Islet precursor cell (in vitro differentiated cells): ENCODE measurements at places on chromosomes 4 and X.

- no peak for DNase-seq
Observed at GRCh38 chr4:45795135-45795534, 328.7 kb downstream of the GABRG1 start.

DNA sequence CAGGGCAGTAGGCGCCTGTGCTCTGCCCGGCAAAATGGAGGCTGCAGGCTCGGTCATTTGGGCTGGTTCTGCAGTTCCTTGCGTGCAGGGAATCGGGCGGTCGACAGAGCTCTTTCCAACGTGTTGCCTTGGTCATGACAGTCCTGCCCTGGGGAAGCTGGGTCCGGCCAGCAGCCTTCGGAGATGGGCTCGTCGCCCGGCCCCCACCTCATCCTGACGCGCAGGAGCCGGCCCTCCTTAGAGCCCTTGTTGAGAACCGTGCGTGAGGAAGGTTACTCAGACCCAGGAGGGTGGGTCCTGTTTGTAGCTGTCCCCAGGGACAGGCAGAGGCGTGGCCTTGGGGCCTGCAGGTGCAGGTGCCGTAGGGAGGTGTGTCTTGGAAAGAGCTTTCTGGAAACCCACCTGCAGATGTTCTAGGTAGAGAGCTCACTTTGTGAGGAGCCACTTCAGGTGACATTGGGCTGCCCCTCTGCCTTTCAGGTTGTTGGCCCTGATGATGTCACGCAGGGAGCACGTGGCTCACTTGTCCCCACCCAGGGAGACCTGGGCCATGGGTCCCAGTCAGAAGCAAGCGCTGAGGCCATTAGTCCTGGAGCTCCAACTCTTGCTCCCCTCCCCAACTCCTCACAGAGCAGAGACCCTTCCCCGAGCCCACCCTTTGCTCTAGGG lies 15.2 kb upstream of the HGFAC start:
- DNase-seq: no peak

DNA sequence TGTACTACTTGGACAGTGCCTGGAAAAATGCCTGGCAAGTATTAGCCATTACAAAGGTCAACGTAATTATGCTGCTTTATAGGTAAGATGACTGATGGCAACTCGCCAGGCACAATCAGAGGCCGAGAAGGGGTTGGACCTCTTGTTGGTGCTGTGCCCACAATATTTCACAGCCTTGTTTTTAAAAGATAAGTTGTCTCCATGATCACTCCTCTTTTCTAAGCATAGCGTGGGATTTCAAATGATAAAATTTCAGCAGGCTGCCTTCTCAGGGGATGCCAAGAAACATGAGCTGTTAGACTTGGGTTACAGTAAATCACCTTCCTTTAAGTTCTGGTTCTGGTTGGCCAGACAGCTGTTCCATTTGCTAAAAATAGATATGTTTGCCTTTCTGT lies 26.9 kb downstream of the HOPX start:
- DNase-seq: no peak

- DNase-seq: peak; percentile 49
Observed at GRCh38 chr4:165994701-165995100, 121.7 kb downstream of the TLL1 start.

DNA sequence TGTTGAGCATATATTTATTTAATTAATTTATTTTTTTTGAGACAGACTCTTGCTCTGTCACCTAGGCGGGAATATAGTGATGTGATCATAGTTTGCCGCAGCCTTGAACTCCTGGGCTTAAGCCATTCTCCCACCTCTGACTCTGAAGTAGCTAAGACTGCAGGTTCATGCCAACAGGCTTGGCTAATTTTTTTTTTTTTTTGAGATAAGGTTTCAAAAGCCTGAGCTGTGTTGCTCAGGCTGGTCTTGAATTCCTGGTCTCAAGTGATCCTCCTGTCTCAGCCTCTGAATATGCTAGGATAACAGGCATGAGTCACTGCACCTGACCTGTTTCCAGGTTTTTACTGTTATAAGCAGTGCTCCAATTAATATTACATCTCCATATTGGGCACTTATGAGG lies 4.8 kb downstream of the ADD1 start:
- no peak for DNase-seq

- DNase-seq: no peak
Observed at GRCh38 chr4:188778905-188779304, 639.7 kb downstream of the TRIML1 start.

DNA sequence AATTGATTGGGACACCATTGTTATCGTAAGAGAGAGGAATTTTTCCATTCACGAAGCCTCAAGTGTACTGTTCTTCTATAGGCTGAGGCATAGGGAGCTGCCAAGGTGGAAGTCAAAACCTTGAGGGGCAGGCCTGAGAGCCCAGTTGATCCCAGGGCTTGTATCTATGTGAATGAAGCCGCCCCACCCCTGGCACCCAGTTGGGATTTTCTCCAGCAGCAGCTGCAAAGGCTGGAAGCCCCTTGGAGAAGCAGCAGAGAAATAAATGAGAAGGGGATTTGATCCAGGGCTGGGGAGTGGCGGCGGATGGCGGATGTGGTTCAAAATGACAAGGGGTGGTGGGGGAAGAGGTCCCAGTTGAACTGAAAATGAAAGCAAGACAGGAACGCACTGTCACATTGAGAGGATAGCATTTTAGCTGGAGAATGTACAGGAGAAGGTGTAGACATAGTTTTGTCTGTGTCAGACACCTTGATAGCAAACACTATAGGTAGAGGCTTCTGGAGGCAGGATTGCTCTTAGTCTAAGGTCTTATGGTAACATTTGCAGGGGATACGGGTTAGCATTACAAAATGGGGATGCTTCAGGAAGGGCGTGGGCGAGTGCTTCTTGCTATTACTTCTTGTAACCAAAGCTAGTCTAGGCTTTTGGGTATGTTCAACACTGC lies 32.6 kb downstream of the DOCK11 start:
- DNase-seq: no peak

DNA sequence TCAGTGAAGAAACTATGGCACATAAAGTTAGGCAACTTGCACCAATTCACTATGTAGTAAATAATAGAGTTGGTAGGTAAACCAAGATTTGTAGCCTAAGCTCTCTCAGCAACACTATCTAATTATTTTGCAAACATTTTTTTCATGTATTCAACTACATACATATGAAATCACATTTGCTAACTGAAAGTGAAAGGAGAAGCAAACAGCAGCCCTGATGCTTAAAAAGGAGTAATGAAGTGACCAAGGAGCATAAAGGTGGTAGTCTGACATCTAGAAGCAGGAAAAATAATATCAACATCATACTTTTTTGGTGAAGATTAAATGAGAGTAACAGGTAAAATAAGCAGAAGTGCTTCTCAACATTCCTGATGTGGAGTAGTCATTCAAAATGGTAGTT lies 603.7 kb downstream of the GRXCR1 start:
- DNase-seq: no peak

GRCh38 chrX:54695816-54696487 lies 102.1 kb downstream of the ITIH6 start:
- no peak for DNase-seq

GRCh38 chrX:75546724-75547511 lies 24.1 kb upstream of the ZDHHC15 start:
- DNase-seq: no peak

DNA sequence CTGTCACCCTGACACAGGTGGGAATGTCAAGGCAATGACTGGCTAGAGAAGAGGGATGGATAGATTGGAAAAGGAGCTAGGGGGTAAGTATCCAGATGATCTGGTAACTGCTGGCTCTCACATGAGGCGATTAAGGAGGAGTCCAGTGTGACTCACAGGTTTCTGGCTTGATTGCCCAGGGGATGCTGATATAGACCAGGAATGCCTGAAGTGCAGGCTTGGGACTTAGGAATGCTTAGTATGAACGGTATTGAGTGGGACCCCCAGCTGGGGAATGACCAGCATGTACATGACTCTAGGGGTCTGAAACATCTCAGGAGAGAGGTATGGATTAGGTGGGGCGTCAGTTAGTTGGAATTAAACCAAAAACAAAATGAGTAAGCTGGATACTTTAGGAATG lies 65.8 kb upstream of the PRPS1 start:
- DNase-seq: peak; percentile 96

DNA sequence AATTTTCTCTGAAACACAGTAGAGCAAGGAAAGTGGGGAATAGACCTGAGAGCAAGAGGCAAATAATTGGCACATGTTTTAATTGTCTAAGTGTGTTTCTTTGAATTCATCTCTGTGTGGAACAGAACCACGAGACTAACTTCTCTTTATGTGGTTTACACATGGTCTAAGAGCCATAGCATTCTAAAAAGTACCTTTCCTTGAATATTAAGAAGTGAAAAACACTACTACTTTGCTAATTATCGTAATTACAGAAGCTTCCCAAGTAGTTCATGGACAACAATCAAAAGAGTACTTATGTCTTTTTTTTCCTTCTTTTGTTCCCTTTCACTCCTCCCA lies 2.9 kb upstream of the CYBB start:
- DNase-seq: no peak

- no peak for DNase-seq
Observed at GRCh38 chr4:129748991-129749390, 653.0 kb downstream of the C4orf33 start.

DNA sequence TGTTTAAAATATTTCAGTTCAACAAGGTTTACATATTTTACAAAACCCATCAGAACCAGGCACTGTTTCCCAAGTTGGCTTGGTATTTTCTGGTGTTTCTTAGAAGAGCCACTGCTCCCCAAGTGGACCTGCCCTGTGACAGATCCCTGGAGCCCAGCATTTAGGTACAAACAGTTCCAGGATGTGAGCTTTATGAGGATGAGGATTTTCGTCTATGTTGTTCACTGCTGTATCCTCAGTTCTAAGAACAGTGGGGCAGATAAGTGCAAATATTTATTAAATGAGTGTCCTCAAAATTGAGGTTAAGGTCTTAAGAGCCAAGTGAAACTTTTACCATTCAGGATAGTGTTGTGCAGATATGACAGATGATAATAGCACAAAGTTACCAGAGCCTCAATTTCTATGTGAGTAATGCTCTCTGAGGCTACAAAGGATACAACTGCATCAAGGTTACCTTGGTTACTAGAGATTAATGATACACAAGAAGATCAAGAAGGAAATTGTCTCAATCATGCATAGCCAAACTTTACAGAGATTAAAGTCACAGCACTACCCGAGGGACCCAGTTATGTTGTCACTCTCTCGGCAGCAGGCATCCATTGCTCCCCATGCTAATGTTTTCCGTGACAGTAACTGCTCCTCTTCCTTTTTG lies 37.5 kb downstream of the ANXA3 start:
- DNase-seq: no peak

GRCh38 chrX:130654409-130654950 lies 248.5 kb downstream of the ENOX2 start:
- no peak for DNase-seq

GRCh38 chrX:100652266-100652665 lies 8.3 kb downstream of the SRPX2 start:
- no peak for DNase-seq

DNA sequence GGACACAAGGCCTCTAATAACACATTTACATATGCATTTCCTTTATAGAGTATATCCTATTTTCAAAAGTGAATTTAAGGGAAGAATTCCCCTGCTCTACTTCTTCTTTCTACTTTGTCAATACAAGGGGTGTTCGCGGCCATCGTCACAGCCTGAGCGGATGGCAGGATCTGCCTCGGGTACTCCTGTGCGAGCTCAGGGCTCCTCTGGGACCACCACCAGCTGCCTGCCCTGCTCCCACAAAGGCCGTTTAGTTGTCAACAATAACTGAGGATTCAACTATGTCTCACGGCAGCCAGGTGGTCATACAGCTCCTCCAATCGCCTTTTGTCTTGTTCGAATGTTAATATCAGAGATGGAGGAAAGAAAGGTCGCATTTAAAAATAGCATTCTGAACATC lies 228.2 kb upstream of the TENM3 start:
- no peak for DNase-seq

GRCh38 chr4:176207839-176208238 lies 12.5 kb upstream of the SPATA4 start:
- DNase-seq: no peak

DNA sequence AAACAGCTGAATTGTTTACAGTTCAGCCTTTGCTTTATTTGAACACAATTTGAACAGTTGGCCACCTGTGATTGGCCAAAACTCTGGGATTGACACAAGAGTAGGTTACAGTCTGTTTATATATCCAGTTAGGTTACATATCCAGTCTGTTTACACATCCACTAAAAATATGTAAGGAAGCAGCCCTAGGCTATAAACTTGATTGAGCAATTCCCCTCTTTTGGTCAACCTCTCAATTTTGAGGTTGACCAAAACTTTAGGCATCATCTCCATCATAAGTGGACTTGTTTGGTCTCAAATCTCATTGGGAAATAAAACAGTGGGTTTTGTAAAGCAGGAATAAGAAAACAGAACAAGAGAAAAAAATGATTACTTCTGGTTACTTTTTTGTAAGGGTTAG lies 190.8 kb downstream of the SPATA18 start:
- DNase-seq: no peak

DNA sequence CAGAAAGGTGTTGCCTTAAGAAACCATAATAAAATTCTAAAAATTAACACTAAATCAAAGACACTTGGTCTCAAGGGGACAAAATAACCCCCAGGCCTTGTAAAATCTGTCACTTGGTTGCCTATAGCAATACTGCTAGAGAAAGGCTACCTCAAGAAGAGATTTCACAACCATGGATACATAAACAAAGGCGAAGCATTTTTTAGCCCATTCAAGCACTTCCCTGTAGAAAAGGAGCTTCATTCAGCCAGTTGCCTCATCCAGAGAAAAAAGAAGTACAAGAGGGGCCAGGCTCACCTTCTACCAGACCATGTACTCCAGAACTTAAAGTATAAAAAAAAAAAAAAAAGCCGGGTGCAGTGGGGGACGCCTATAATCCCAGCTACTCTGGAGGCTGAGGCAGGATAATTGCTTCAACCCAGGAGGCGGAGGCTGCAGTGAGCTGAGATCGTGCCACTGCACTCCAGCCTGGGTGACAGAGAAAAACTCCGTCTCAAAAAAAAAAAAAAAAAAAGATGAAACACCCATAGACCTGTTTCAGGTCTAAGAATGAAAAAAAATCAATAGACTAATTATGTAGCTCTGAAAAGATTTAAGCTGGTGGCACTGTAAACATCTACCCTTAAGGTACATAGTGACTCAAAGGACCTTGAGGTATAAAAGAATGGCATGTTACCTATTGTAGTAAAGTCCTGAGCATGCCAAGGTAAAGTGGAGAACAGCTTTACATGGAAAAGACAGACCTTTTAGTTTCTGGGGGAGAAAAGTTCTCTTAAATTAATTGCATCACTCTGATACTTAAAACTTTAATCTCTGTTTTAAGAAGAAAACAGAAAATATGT lies 18.0 kb downstream of the RUFY3 start:
- no peak for DNase-seq

DNA sequence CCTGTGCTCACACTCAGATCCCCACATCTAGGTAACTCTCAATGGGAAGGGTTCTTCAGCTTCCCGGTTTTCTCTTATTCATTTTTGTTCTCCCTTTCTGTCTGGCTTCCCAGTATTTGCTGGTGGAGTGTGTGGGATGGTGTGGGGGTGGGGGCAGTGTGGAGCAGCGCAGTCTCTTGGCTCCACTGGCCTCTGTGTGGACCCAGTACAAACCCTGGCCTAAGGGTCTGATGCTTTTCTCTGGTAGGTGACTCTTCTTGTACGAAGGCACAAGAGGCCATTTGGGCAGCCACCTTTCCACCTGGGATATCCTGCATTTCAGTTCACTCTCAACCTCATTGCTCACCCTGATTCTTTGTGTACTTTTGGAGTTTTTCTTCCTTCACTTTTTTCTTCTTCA lies 71.3 kb downstream of the NBDY start:
- peak; percentile 25 for DNase-seq
